CD14-positive monocyte (primary cell): ENCODE measurements at places on chromosomes 2 and 18. TPM values are rescaled to one million over a fixed set of nuclear protein-coding genes. Genes with fewer than 3 reads are reported as not detected.

The OR6B2 gene
- not detected in 2 replicates for polyA plus RNA-seq

The ANKRD53 gene
- not detected for polyA plus RNA-seq

The PPP1R1C gene
- polyA plus RNA-seq: not detected

- peak; percentile 42 for DNase-seq
Observed at GRCh38 chr2:112767693-112768330, 3.4 kb upstream of the CKAP2L start.

- no peak for DNase-seq
Observed at GRCh38 chr2:22600156-22600555, 784.8 kb upstream of the KLHL29 start.

DNA sequence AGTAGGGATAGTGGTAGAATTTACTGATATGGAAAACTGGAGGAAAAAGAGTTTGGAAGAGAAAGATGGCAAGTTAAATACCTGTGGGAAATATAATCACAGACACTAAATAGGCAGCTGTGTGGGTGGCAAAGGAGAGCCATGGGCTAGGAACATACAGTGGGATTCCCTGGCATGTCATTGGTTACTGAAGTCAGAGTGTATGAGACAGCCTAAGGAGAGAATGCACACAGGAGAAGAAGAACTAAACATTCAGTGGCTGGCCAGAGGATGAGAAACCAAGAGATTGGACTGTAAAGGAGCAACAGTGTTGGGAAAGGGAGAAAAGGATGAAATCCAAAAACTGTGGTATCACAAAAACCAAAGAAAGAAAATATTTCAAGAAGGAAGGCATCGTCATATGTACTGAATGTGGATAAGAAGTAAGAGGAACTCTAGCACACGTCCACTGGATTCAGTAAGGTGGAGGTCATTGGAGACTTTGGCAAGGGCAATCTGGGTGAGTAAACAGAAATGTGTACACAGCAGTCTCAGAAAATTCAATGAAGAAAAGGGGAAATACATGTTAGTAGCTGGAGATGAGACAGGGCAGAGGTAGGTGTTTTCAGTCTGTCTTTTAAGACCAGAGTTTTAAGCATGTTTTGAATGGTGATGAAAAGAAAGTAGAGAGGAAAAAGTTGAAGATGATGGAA is 83.3 kb downstream of the SPIRE1 start:
- no peak for DNase-seq
